HEK293T (cell line): ENCODE measurements at places on chromosomes 13 and 19.

DNA sequence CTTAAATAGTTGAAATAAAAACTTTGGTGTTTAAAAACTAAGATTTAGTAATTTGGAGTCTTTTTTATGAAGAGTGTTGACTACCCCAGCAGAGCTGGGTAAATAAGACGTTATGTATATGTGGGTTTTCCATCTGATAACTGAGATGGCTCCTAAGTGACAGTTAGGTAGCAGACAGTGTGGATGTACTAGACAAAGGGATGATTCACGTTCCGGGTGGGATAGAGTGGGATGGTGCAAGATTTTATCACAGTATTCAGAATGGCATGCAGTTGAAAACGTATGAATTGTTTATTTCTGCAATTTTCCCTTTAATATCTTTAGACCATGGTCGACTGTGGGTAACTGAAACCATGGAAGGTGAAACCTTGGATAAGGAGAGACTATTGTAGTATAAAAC, 50.4 kb downstream of the NAA16 start:
- DNase-seq = no peak

- DNase-seq = no peak
Measured at GRCh38 chr13:40440990-40441820, 225.2 kb downstream of the FOXO1 start.

GRCh38 chr13:30787738-30788525, 52.6 kb downstream of the ALOX5AP start:
- DNase-seq = no peak

- no peak for DNase-seq
Measured at GRCh38 chr19:13946414-13946813, 5.9 kb upstream of the DCAF15 start.

DNA sequence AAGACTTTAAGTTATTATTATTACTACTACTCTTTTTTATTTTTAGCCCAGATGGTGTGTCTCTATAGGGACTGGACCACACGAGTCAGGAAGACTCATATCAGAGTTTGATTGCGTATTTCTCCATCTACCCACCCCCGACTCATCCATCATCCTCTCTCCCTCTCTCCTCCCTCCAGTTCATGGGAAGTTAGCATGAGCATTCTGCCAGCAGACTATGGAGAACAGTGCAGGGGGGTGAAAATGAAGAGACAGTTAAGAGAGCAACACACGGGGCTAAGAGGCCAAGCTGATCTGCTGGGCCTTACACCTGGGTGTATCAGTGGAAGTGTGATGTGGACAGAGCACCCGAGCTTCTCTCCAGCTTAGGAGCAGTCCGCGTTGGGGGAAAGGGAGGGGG, 95.0 kb downstream of the UQCRFS1 start:
- DNase-seq = no peak

DNA sequence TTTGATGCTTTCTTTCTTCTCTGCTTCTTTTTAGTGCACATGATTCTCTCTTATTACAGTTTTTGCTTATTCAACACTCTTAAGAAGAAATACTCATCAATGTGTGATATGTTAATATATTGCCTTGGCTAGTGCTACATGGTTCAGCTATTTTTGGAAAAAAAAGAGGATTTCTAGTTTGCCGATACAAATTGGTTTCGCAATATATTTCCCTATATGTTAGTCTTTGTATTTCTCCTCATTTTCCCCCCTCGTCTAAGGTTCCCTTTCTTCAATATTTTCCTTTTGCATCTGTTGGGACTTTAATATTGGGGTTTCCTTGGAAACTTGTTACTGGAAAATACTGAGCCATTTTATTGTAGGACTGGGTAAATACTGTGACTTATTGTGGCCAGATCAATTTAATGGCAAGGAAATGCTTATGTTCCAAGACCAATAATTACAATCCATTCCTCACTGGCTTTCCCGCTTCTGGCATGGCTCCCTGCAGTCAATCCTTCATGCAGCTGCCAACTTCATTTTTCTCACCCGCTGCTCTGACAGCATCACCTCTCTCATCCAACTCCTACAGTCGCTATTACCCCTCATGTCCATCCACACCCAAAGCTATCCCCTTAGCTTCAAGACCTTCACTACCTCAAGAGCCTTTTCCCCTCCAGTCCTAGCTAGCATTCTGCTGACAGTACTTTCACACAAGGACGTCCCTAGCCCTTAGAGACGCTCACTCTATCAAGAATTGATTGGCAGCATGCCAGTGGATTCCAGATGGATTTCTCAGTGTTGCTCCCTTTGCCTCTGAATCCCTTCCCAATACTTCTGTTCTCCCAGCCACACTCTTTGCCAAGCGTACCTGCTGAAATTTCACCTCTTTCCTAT, 280.1 kb upstream of the TMTC4 start:
- DNase-seq = no peak

- no peak for DNase-seq
Measured at GRCh38 chr13:34107806-34108205, 289.9 kb downstream of the RFC3 start.

DNA sequence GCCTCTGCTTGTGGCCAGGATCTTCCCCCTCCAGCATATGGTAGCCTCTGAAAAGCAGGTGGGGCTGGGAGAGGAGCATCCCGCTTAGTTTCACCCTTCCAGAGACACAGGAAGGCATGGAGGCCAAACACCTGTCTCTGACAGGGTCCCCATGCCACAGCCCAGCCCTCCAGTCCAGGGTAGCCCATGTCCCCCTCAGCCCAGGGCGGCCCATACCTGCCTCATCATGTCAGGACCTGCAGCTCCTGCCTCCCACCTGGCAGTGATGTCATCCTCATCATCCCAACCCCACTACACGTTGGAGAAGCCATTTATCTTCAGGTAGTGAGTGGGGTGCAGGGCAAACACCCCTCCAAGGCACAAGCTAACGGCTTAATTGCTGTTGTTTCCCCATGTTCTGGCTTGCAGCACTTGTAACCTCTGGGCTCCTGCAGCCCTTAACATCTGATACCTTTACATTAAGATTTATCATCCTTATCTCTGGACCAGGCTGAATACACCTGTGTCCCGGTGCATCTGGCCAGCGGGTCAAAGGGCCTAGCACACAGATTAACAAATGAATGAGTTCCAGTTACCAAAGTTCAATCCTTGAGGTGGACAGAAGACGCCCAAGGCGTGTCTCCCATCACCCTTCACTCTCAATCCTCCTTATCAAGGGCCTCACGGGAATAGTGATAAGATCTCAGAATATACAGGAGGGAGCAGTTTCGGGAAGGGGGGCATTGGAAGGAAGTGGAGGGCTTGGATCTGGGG, 22.2 kb downstream of the ZNF175 start:
- no peak for DNase-seq

DNA sequence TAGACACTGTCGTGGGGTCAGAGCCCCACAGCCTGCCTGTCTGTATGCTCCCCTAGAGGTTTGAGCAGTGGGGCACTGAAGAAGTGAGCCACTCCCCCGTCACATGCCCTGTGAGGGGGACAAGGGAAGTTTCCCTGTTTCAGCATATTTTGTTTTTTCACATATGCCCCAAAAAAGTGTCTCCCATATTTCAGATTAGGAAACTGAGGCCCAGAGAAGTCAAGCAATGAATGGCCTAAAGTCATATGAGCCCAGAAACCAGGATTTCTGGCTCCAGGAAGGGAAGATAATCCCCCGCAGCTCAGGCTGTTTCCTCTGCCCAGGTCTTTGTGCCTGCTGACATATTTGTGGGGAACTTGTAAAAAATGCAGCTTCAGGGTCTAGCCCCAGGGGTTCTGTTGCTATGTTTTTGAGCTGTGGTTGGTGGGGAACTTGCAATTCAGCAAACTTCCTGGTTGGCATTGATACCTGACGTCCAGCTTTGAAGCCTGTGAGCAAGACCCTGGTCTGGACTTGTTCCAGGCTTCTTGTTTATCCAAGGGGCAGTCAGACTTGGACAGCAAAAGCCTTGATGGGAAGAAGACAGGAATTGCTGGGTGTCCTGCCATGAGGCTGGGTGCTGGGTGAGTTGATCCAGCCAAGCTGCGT, 9.5 kb downstream of the RASL11A start:
- no peak for DNase-seq

DNA sequence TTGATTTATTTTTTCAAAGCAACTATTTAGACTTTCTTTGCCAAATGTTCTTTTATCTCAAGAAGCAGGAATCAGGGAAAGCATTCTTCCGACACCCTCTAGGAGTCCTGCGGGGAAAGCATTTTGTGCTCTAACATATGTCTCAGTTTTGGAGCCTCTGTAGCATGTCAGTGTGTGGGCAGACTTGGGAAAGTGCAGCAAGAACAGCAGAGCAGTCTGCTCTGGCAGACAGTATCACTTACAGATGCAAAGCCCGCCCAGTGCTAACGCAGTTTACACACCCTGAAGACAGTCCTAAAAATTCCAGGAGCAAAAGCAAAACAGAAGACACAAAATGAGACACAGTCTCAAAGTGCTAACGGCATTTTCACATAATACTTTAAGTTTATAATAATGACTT, 393.5 kb downstream of the KLF12 start:
- DNase-seq = no peak

GRCh38 chr13:49622174-49622946, 5.9 kb upstream of the ARL11 start:
- DNase-seq = no peak

DNA sequence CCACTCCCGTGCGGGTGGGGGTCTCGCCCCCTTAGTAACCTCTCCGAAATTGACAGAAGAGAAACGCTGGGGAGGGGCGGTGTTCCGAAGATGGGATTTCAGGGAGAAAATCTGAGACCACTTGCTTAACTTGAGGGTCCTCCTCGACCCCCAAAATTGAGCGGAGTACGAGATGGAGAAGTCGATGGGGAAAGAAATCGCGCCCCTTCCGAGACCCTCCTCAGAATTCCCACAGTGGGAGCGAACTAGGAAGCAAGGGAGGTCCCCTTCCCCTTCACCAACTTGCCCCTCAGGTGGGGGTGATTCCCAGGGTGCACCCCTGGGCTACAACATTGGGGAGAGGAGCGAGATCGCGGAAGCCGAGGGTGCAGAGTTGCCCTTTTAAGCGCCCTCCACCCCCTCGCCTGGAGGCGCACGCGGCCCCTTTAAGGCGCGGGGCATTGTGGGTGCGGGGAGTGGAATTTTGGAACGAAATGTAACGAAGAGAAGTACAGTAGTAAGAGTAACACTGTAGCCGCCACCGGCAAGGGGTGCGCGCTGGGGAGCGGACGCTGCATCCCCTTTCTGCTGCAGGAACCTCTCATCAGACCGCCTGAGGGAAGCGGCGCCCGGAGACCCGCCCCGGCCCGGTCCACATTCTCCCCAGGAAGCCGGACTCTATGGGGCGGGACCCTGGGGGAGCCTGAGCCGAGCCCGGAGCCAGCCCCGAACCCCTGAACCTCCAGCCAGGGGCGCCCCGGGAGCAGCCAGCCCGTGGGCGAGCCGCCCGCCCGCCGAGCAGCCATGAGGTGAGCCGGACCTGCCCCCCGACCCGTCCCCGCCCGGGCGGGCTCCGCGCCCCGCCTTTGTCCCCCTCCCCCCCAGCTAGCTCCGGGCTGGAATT, at the start of gene VASP:
VASP (plus strand) TSS at position 491 of the 883 bp plus-strand sequence; CDS start at position 784, 293 bp downstream.
- peak; percentile 76 for DNase-seq

DNA sequence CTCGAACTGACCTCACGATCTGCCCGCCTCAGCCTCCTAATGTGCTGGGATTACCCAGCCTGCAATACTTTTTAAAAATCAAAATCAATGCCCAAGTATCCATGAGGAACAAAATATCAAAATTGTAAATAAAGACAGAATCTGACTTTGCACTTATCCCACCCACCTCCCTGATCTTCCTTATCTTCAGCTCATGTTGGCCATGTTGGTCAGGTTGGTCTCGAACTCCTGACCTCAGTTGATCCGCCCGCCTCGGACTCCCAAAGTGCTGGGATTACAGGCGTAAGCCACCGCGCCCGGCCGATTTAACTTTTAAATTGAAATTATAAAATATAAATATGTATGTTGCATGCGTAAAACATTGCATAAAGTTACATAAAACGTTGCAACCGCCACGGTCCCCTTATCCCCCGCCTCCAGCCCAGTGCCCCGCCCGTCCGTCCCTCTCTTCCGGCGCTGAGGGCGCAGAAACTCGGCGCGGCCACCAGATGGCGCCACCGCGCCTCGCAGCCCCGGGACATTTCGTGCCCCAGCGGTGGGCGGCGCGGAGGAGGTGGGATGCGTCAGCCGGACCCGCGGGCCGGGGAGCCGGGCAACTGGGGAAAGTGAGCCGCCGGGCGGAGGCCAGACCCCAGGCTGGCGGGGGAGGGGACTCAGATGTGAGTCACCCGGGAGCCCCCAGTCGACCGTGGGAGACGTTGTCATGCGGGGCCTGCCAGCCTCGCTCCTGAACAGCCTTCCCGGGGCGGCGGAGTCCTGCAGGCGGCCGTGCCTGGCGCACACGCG, 1.5 kb upstream of the GADD45B start:
- peak; percentile 86 for DNase-seq

DNA sequence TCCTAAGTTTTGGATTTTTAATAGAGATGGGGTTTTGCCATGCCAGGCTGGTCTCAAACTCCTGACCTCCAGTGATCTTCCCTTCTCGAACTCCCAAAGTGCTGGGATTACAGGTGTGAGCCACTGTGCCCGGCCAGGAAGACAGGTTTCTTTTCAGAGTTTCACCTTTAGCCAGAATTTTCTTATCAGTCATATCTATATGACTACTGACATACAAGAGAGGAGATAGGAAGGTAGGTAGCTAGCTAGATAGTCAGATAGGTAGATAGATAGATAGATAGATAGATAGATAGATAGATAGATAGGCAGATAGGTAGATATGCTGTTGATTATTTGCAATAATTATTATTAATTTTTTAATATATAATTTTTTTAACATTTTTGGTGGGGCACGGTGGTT, 7.6 kb downstream of the CBLC start:
- no peak for DNase-seq

DNA sequence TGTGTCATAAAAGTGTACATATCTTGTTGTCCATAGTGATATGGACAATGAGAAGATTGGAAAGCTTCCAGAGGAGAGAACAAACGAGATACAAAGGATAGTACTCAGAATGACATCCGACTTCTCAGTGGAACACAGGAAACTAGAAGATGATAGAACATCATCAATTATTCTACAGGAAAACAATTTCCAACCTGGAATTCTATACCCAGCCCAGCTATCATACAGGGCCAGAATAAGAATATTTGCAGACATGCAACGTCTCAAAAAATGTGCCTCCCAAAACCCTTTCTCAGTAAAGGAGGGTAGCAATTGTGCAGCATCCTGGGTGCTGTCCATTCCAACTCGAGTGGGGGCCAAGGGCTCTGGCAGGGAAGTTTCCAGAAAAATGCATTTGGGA, 24.0 kb downstream of the F2RL3 start:
- no peak for DNase-seq

GRCh38 chr19:31418055-31418454, 68.8 kb upstream of the TSHZ3 start:
- no peak for DNase-seq

DNA sequence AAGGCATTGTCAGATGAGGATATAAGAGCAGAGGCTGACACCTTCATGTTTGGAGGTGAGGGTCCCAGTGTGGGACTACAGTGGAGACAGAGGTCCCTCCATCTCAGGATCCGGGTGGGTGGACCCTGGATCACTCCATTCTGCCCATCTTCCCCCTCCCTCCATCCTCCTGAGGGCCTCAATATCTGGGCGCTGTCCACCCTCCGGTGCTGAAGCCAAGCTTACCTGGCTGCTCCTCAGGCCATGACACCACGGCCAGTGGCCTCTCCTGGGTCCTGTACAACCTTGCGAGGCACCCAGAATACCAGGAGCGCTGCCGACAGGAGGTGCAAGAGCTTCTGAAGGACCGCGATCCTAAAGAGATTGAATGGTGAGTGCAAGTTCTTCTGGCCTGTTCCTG, 11.9 kb downstream of the CYP4F12 start:
- DNase-seq = no peak

GRCh38 chr13:52450012-52450792, at the start of gene VPS36:
Gene VPS36 (minus strand): TSS chr13:52450634. CDS start chr13:52450594, 40 bp downstream.
- peak; percentile 89 for DNase-seq

GRCh38 chr13:106533943-106534638, 1.4 kb downstream of the EFNB2 start:
- DNase-seq = no peak
